ENCODE measurements at places on chromosomes 7 and 10.

DNA sequence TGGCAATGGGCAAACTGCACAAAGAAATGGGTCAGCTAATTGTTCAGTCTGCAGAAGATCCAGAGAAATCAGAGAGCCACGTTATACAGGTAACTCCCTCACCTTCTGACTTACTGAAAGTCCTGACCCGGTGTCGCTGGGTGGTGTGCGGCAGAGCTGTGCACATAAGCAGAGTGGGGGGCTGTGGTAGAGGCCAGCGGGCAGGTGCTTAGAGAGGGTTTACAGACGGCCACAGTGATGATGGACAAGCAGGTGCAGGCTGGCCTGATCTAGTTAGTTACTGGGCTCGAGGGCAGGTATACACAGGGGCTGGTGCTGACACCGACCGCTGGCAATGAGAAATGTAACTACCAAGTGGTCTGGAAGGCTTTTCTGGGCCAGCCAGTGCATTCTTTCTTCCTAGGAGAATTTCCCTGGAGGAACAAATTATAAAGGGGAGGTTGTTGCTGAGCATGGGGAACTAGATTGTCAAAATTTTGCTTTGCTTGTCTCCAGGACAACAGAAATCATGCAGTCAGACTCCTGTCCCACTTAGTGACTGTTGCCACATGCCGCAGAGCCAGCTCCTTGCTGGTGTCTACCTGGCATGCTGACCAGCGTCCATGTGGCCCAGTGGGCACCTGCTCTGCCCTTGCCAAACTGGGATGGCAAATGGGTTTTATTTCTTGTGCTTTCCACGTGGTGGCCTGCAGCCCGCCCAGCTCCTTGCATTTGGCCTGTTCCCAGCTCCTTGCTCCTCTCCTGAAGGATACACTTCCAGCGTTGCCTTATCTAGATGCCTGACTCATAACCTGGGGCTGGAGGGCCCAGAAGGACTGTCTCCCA is 28.8 kb downstream of the DENND10 start:
- no peak for DNase-seq

GRCh38 chr10:123450956-123451605 is 215.1 kb upstream of the GPR26 start:
- no peak for DNase-seq

DNA sequence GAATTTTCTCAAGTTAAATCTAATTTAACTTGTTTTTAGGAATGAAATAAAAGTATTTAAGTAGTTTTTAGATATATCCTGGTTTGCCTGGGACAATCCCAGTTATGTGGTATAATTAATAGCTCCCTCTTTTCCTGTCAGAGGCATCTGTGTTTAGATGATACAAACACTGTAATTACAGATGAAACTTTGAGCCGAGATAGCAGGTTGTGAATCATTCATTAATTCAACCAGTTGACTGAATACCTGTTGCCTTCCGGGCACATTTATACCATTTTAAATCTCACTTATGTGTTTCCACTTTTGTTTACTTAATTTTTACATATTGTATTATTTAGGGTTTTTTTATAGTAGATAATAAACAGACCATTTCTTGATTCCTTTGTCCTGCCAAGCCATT is 82.1 kb upstream of the GATA3 start:
- no peak for DNase-seq

DNA sequence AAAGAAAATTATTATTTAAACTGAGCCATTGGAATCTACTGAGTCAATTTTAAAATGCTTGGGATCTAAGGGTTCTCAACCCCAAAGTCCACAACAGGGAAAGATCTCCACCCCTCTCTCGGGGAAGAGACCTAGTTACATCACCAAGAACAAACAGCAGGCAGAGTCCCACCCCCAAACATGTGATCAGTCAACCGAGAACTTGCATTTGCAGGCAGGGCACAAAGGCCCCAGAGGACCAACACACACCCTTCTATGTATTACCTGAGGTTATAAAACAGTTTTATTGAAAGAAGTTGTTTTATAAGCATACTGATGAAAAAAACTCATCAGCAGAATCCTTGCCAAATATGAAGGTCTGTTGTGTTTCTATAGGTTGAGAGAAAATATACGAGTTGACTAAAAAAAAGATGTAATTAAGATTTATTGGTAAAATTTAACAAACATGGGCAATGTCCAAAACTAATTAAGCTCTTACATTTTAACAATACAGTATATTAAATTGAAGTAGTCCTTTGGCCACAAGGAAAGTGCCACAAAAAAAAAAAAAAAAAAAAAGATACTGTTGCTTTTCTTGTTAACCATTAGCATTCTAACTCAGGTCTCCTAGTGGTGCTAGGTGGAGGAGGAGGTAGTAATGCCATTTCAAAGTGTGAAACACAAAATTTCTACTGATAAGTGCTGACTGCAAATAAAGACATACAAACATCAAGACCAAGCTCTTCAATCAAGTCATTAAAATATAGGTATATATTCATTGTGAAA is 975 bp upstream of the USP54 start:
- peak; percentile 56 for DNase-seq

DNA sequence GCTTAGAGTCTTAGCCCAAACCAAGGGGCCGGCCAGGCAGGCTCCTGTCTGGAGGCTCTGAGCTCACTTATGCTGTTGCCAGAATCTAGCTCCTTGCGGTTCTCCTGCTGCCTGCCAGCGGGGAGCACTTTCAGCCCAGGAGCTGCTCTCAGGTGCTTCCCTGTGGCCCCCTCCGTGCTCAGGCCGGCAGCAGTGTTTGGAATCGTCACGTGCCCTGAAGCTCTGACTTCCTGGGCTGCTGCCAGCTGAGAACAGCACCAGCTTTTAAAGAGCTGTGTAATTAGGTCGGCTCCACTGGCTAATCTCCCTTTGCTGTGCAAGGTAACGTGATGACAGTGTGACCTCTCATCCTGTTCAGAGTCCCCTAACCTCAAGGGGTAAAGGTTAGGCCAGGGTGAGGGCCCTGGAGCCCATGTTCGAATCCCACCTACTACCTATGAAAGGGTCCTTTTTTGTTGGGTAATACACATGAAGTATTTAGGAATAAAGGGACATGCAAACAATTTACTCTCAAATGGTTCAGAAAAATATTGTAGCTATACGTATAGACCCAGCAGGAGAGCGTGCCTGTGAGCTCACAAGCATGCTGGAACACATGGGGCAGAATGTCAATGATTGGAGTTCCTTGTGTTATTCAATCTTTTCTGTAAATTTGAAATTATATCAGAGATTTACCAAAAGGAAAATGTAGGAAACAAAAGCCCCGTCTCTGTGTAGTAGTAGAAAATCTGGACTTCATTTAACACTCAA is 16.6 kb downstream of the ZNF862 start:
- DNase-seq = no peak

DNA sequence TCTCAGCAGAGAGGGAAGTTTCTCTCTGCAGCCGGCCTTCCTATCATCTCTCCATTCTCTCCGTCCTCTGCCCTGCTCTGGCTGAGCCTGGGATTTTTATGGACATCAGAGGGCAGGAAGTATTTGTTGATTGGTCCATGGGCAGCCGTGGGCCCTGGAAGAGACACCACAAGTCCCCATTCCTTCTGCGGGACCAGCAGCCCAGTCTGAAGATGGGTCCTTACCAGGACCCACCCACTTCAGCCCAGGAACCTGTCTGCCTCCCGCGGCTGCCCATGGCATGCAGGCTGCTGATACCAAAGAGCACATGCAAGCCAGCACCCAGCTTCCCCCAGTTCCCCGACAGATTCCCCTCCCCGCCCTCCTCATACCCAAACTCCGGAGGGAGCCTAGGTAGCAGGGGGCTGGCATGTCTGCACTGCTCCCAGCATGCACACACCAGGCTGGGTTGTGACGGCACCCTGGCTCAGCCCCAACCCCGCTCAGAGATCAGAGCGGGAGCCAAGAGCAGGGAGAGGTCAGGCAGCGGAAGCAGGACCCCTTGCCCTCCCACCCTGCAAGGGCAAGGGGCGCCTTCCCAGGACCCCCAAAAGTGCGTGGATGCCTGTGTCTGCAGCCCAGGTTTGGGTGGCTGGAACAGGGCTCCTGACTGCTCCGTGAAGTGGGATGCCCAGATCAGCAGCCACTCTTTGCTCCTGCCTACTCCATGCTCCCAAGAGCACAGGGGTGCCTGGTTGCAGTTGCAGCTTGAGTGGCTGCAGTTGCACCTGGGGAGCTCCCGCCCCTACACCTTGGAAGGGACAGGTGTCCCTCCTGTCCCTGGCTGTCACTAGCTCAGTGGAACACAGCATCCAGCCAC is 538.6 kb upstream of the POT1 start:
- no peak for DNase-seq

DNA sequence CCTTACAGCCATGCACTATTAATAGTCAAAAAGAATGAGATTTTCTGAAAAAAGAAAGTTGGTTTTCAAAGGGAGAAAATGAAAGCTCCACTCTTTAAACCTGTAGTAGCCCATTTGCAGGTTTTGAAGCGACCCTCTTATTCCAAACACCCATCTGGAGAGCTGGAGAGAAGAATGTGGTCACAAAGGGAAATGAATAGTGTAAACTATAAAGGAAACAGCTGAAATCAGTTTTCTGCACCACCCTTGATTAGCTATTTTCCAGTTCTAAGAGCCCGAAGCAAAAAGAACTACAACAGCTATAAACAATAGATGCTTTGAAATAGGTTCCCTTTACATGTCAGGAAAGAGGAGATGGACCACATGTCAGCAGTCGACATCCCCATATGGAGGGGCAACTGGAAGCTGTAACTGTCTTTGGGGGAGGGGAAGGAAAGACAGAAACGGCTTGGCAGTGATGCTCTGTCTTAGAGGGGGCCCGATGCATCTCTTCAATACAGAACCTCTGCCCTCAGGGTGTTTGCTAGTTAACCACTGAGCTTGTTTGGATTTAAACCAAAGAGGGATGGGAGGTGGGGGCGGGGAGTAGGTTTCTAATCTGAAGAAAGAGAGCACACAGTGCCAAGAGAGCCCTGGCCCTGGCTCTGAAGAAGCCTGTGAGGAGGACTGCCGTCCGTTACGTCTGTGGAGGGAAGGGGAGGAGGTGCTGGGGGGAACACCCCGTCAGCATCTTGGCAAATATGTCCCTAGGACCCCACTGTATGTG is 55.3 kb downstream of the CPVL start:
- DNase-seq = peak; percentile 10

GRCh38 chr10:29976134-29976533 is 83.3 kb downstream of the JCAD start:
- DNase-seq = no peak

DNA sequence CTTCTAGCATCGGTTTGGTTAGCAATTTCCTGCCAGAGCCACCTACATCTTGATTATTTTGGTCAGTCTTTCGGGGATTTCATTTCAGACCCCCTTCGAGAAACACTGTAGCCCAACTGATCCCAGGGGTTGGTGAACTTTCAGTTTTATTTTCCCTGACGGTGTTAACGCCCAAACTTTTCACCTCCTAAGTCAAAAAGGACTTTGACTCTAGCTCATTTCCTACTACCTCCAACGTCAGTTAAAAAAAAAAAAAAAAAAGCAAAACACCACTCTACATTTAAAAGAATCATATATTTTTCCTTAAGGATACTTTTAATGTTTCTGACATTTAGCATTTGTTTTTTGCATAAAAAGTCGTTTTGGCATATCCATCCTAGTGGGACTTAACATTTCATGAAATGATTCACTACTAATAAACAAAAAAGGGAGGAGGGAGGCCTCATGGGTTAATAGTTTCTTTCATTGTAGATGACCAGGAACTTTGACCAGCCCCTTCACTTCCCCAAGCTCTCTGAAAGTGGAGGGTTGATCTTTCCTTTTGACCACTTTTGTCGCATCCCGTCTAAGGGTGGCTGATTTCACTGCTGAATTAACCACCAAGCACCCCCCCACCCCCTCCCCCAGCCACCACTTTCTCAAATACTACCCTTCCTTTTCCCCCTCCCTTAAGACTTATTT is 764 bp upstream of the TCF7L2 start:
- DNase-seq = no peak

Measured in GM13977 (cell line).